ENCODE measurements at places on chromosomes 4 and X. TPM values are rescaled to one million over a fixed set of nuclear protein-coding genes. Genes with fewer than 3 reads are reported as not detected.

Gene SMIM10
- total RNA-seq = 15.1 TPM

- no peak for DNase-seq
These were observed 144.0 kb downstream of the ADAM29 start for GRCh38 chr4:175062183-175062592.

DNA sequence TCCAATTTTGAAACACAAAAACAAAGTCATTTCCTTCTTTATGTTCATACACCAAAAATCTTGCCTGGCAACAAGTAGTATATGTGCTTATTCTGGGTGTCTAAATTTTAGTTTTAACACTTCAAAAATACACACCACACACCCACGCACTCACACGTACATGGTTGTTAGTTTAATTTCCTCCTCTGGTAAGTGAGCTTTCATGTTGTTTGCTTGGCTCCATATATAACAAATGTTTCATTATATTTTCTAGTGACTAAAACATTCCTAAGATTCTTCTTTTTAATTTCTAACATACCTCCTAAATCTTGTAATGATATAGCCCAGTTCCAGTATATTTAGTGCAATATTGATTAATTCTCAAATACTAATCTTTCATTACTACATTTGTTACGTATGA is 80.9 kb downstream of the PRDM5 start:
- DNase-seq = no peak

GRCh38 chr4:123359449-123360315 is 36.9 kb upstream of the SPRY1 start:
- DNase-seq = peak; percentile 75

DNA sequence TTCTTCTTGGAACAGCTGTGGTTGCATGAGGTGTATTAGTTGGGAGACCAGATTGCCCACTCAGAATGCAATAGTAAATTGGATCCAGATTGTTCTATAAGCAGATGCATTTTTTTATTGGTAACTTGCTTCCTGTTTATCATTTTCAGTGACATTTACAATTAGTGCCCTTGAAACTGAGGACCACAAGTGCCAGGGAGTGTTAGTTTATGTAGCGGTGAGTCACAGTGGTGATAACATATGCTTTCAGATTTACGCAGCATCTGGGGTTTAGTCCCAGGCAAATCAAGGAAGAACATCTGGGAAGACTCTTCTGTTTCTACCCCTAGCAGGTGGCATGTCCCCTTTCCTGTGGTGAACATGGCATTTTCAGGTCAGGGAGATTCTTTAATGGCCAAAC is 24.1 kb downstream of the FRMPD4 start:
- no peak for DNase-seq

DNA sequence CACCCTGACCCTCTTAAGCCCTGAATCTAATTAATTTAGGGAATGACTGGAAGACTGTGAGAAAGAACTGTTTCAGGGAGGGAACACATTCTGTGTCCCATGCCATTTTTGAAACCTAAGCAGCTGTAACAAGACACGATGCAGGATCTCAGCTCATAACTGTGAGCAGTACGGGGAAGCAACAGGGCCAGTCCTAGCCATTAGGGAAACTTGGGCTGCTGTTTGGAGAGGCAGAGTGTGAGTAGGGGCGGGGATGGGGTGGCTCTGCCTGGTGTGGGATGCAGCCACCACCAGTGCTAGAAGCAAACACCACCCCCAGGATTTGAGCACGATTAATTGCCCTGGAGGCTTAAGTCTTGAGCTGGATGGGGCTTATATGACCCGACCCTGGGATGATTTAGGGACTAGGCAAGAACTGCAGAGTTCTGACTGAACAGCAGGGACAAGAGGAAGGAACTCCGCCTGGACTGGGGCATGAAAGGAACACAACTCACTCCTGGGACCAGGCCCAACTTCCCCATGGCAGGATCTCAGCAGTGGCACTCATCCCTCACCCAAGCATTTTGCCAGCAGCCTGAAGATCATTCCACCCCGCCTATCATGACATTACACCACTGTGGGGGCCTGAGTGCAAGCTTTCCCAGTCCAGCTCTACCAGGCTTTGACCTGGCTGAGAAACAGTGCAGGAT is 43.1 kb downstream of the ATRX start:
- no peak for DNase-seq

- DNase-seq = no peak
These were observed 930 bp downstream of the NWD2 start for GRCh38 chr4:37245391-37245954.

Gene NLGN3
- 1.3 TPM for total RNA-seq

- no peak for DNase-seq
These were observed 291.3 kb downstream of the PCDH10 start for GRCh38 chr4:133440404-133440803.

DNA sequence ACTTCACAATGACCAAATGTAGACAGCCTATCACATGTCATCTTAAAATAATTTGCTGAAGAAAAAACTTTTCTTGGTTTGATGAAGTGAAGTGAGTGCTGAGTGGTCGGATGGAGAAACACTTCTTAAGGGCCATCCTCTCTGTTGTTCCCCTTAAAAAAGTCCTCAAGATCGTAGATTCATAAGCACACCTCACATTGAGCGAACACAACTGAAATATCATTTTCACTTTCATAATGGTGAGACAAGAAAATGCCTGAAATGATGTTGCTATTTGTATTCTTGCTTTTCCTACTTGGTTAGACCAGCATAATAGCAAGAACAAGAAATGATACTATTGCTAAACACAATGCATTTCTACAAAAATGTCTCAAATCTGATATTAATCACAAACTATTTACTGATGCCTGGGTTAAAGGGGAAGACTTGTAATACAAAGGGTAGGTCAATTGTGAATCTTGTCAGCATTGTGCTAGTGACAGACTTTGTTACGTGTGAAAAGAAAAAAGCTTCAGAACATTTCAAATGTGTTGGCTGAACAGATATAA is 305.6 kb upstream of the NR3C2 start:
- DNase-seq = no peak

DNA sequence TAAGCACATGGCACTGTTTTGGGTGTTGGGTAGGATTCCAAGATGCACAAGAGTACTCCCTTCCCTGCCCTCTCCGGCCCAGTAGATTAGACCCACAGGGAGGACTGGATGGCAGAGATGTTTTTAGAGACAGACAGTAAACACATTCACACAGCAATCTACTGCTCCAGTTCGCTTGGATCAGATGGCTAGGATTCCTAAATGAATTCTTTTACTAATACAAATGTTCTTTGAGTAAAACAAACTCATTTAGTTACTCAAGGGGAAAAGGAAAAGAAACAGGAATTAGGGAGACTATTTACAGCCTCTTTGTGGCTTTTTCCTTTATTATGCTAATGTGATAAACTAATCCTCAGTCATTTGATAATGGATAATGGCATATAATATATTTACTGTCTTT is 5.9 kb downstream of the SNX25 start:
- DNase-seq = no peak

DNA sequence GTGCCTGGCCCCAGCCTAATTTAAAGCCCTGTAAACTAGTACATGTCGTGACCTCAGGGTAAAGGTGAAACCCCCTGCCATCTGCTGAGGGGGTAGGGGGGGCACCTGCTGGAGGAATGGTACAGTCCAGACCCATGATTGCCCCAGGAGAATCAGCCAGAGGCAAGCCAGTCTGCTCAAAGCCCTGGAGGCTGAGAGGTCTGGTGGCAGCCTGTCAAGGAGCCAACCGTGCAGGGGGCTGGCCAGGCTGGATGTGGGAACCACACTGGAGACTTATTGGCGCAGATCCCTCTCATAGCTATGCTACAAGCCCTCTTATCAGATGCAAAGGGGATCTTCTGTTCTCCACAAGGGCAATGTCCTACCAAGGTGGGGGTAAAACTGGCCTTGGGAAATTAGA is 31.4 kb upstream of the PJA1 start:
- no peak for DNase-seq

- DNase-seq = no peak
These were observed 195.5 kb downstream of the ZNF330 start for GRCh38 chr4:141416219-141416618.

Gene APLN
- total RNA-seq = not detected

DNA sequence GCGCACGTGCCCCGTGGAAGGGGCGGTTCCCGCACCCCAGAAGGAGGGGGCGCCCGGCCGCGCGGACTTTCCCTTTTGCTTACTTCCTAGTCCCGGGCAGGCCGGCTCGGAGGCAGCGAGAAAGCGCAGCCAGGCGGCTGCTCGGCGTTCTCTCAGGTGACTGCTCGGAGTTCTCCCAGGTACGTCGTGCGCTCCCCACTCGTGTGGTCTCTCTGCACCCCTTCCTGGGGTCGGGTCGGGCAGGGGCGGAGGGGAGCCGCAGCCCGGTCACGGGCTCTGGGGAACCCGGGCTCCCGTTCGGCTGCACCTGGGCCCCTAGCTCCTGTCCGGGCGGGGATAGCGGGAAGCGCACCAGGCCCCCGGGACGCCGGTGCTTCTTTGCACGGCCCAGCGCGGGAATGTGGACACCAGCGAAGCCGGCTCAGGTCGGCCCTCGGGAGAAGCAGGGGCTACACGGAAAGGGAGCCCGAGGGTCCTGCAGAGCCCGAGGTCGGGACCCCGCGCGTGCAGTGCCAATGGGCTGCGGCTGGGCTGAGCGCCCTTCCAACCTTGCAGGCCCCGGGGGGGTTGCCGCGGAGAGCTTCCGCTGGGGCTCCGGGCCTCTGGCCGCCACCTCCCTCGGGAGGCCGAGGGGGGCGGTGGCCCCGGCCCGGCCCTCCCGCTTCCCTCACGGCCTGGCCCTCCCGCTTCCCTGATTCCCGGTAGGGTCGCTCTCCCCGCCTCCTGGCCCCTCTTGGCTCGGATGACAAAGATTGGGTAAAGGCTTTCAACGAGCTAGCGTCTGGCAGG is at the start of gene TLR2:
Gene TLR2, plus strand, starts transcription at position 99 of the 789 bp plus-strand sequence. CDS start 18,628 bp downstream, outside the sequence.
- DNase-seq = peak; percentile 70

Gene SPANXN4
- total RNA-seq = not detected

Gene FHDC1
- under 0.01 TPM for total RNA-seq

DNA sequence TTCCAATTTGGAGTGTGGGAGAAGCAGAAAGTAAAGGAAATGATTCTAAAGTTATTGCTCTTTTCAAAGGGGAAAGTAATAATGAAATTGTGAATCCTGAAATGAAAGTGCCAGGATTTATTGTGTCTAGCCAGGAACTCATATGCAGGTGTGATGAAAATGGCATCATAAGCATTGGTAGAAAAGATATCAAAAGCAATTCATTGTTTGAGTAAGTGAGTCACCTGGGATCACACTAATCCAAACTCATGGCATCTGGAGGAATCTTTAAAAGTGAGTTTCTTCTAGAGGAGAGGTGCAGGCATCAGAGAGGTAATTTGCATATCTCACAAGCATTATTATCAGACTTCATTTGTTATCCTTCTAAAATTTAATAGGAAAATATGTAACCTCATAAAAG is 84.7 kb downstream of the LARP7 start:
- DNase-seq = no peak

DNA sequence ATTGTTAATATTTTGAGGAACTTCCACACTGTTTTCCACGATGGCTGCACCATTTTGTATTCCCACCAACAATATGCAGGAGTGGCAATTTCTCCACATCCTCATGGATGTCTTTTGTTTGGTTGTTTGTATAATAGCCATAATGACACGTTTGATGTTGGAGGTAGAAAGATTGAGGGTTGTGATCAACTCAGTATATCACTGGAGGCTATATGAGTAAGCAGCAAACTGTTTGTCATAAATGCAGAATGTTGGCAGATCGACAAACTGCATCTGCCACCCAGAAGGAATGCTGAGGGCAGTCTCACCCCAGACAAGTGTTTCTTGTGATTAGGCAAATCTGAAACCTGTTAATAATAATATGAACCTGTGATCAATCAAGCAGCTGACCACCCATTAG is 243.9 kb upstream of the WDFY3 start:
- DNase-seq = no peak

- DNase-seq = no peak
These were observed 44.6 kb upstream of the LEF1 start for GRCh38 chr4:108213308-108213707.

GRCh38 chrX:64792598-64793337 is 183.5 kb downstream of the ZC4H2 start:
- no peak for DNase-seq

- no peak for DNase-seq
These were observed 115.2 kb downstream of the ENPP6 start for GRCh38 chr4:184102488-184102887.

Gene TEX13C
- not detected for total RNA-seq

- no peak for DNase-seq
These were observed 30.6 kb upstream of the KIAA1210 start for GRCh38 chrX:119158226-119158625.

Gene FABP2
- total RNA-seq = not detected

- DNase-seq = no peak
These were observed 107.8 kb downstream of the GABRA3 start for GRCh38 chrX:152343306-152343705.

Gene SLITRK2
- under 0.01 TPM for total RNA-seq

GRCh38 chr4:159778298-159778697 is 675.4 kb downstream of the RAPGEF2 start:
- no peak for DNase-seq

Gene LRCH2
- 0.54 TPM for total RNA-seq

GRCh38 chrX:140292188-140292587 is 212.7 kb downstream of the SOX3 start:
- no peak for DNase-seq

Gene NAP1L3
- 12.4 TPM for total RNA-seq

DNA sequence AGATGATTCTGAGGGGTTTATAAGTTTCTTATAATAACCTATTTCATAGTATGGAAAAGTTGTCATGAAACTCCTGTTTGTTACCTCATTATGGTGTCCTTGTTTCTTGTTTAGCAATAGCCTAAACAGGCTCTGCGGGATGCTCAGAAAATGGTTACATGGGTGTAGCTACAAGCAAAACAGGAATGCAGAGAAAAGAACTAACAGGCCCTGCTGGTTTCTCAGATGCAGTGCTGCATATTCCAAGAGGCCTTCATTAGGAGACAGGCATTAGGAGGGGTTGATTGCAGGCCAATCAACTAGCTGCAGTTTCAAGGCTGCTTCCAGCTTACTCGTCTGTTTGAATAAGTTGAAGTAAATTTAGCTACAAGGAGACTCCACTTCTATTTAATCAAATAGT is 37.6 kb upstream of the HPGD start:
- no peak for DNase-seq

Gene CETN2
- total RNA-seq = 5.4 TPM

Gene NHS
- total RNA-seq = under 0.01 TPM

DNA sequence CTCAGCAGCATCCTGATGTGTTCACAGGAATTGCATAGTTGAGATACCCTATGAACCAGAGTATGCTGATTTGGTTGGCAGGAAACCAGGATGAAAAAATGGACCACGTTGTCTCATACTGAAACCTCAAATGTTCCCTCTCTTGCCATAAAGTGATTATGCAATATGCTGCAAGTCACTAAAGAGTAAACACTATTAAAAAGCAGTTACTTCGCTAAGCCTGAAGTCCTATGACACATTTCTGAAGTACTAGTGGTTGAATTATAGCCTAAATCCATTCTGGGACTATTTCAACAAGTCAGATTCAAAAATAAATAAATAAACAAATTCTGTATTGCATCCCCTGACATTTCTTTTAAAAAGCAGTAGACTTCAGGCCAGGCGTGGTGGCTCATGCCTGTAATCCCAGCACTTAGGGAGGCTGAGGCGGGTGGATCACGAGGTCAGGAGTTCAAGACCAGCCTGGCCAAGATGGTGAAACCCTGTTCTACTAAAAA is 106.0 kb upstream of the NAP1L5 start:
- no peak for DNase-seq

- DNase-seq = peak; percentile 39
These were observed 15.6 kb downstream of the PAQR3 start for GRCh38 chr4:78923464-78924312.

All from hematopoietic multipotent progenitor cell (in vitro differentiated cells).